ENCODE measurements at places on chromosomes 5 and 9.

DNA sequence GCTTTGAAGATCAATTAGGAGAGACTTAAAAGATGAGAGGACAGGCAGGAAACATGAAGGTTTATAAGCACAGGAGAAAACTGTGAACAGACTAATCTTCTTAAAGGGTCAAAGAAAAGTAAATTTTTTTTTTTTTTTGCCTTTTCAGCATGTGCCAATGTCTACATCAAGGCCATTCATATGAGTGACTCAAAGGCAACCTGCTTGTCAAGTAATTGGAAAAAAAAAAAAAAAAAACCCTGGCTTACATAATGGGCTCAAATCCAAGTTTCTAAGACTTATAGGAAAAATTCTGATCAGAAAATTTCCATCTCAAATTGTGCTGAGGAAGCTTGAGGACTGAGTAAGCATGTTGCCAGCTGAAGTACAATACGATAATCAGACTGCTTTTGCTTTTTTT is 15.9 kb downstream of the PPP2R2B start:
- no peak for DNase-seq

- no peak for DNase-seq
These were observed 654 bp downstream of the RANBP6 start for GRCh38 chr9:6014670-6015270.

DNA sequence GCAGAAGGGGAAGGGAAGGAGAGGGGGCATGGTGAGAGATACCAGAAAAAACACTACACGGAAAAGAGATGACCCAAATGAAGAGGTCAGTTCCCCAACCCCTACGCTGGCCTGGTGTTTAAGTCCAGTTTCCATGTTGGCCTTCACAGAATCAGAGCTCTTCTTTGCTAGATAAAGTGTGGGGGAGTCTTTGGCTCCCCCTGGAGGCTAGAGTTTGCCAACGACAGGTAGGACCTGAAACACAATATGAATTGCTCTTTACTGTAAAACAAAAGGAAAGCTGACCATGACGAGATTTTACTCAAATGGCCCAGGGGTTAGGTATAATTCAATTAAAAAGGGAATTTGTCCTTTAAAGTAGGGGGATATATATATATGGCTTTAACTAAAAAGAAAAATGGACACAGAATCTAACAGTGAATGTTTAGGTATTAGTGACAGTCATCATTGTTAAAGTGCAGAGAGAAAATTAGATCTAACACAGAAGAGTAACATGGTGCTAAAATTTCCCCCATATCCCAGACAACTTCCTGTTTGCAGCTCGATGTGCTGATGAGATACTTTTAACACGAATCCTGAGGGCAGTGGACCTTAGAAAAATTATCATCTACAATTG is 92.0 kb downstream of the SV2C start:
- peak; percentile 23 for DNase-seq

- no peak for DNase-seq
These were observed 19.6 kb downstream of the FBXO38 start for GRCh38 chr5:148403344-148403743.

DNA sequence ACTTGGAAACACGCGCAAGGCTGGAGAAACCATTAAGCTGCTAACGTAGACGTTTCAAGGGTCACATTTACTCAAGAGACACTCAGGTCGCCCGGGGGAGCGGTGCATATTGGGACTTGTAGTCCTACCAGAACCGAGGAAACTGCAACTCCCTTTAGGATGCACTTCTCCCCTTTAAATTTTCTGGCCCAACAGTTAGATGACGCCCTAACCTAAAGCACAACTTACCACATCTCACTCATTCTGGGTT is 384 bp upstream of the DMXL1 start:
- DNase-seq, result peak; percentile 64

GRCh38 chr5:68834491-68834981 is 259.3 kb upstream of the SLC30A5 start:
- DNase-seq, result no peak

- no peak for DNase-seq
These were observed 13.9 kb upstream of the HABP4 start for GRCh38 chr9:96436063-96436455.

- DNase-seq, result no peak
These were observed 55.8 kb downstream of the EPB41L4B start for GRCh38 chr9:109264877-109265587.

DNA sequence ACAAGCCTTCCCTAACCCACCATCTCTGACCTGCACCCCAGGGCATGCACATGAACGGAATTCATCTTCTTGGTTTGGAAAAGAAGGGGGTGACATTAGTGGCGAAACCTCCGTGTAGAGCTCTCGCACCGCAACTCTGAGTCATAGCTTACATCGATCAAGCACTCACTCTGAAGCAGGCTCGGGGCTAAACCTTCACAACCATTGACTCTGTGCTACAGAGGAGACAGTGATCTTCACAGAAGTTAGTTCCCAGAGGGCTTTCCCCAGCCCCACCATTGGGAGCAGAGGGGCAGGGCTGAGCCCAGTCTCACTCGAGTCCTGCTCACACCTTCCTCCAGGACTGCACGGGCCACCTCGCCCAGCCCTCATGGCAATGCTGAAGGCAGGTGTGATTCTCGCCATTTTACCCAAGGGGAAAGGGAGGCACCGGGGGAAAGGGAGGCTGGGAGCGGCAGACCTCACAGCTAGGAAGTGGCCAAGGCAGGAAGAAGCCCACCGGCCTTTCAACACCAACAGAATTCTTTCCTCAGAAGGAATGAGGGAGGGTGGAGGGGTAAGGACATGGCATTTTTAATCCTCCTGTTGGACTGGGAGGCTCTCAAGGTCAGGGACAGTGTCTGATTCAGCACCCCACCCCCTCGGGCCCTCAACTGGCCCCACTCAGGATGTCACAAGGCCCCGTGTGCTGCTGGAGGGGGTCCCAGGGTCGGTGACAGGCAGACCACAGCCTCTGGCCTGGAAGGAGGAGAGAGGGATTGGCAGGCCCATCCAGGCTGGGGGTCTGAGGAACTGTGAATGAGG is 25.9 kb upstream of the IL17B start:
- DNase-seq, result no peak

DNA sequence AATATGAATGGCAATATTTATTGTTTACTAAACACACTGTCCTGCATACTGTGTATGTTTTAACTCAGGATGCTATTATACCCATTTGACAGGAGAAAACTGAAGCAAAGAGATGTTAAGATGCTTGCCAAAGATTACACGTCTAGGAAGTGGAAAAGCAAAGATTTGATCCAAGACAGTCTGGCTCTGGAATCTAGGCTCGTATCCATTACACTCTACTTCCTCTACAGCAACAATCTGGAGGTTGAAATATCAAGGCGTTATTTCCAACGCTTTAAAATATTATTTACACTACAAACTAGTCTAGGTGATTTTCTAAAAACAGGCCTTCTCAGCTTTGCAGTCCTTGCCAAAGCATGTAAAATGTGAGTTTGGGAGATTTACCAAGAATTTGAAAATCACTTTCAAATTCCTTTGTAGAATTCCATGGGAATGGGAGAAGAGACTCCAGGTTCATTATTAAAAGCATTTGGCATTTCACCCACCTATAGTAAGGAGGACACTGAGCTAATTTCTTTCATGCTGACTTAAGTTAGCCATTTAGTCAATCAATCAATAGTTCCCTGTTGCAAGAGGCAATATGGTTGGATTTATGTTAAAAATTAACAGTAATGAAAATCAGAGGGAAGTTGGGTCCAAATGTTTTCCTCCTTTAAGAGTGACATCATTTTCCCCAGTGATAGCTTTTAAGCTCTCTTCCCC is 356.3 kb upstream of the SMARCA2 start:
- no peak for DNase-seq
